ENCODE measurements at places on chromosomes 11 and 22.

GRCh38 chr22:29979777-29980321 lies 96.9 kb downstream of the MTMR3 start:
- no peak for DNase-seq

GRCh38 chr22:28147401-28147800 lies 228.3 kb upstream of the PITPNB start:
- DNase-seq: no peak

- no peak for DNase-seq
These were observed 122.2 kb upstream of the TRPC6 start for GRCh38 chr11:101705972-101706371.

GRCh38 chr11:5274395-5274794 lies 4.7 kb upstream of the HBE1 start:
- peak; percentile 27 for DNase-seq

DNA sequence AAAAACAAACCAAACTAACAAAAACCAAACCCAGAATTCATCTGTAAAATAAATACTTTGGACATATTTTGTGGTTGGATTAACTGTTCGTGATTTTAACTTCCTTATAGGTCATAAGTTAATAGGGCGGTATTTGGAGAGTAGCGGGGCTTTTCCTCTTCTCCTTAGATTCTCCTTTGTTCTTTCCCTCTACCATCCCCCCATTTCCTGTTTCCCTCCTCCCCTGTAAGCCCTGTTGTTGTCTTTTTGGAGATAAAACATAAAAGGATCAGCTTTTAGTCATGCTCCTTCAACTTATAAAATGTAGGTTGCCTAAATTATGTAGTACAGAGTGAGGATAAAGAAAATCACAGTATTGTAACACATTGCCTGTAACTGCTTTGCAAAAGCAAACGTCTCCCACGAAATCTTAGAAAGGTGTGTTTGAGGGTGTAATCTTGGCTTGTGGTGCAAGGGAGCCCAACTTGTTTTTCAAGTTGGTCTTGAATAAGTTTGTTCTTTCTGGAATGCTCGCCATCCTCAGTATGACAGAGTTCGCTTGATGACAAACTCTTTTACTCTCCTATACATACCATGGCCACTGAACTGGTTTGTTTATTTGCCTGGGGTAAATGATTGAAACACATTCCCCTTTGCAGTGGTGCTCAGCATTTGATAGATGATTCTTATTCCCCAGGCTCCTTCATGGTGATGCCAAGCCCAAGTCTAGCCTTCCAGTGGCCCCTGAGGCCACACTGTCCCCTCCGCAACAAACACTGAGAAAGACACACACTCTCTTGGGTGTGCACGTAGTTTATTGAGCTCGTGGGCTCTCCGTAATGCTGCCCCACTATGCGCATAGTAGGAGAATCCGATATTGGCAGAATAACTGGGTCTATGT lies 49.4 kb downstream of the TEAD1 start:
- peak; percentile 51 for DNase-seq
